Cardiac muscle cell (in vitro differentiated cells and primary cell): ENCODE measurements at places on chromosomes 4 and X. TPM values are rescaled to one million over a fixed set of nuclear protein-coding genes. Genes with fewer than 3 reads are reported as not detected.
A peak's percentile ranks its signal among the peaks of the same experiment; 100 is the strongest.

GRCh38 chrX:13808865-13809264, 8.0 kb downstream of the GPM6B start:
- H3K4me1 ChIP-seq, result no peaks in the 10 kb centered on the region
- DNase-seq, result no peak
- H3K4me3 ChIP-seq, result no peak overlapping the region
- no peak overlapping the region for H3K27ac ChIP-seq
- H3K36me3 ChIP-seq, result no peaks in the 10 kb centered on the region

DNA sequence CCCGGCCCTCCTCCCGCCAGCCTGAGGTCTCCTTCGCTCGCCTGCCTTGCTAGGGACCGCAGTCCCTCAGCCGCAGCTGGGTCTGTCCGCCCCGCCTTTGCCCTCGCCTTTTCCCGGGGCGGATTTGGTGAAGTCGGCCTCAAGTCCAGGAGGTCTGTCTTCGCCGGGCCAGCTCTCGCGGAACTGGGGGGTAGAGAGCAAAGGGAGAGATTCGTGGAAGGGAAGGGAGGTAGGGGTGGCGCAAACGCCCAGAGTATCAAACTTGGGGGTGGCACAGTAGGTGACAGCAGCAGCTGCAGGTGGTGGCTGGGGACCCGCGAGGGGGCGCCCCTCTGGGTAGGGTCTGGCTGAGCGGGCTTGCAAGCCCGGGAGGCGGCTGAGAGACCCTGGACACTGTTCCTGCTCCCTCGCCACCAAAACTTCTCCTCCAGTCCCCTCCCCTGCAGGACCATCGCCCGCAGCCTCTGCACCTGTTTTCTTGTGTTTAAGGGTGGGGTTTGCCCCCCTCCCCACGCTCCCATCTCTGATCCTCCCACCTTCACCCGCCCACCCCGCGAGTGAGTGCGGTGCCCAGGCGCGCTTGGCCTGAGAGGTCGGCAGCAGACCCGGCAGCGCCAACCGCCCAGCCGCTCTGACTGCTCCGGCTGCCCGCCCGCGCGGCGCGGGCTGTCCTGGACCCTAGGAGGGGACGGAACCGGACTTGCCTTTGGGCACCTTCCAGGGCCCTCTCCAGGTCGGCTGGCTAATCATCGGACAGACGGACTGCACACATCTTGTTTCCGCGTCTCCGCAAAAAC, at the start of gene NPY2R:
Gene NPY2R (plus strand): TSS at position 379 of the 797 bp plus-strand sequence. CDS start 5,304 bp downstream, outside the sequence.
- no peak within 1 kb of the TSS for H3K27ac ChIP-seq
- H3K4me3 ChIP-seq, result peak within 1 kb of the TSS; percentile 40
- no peak for DNase-seq

DNA sequence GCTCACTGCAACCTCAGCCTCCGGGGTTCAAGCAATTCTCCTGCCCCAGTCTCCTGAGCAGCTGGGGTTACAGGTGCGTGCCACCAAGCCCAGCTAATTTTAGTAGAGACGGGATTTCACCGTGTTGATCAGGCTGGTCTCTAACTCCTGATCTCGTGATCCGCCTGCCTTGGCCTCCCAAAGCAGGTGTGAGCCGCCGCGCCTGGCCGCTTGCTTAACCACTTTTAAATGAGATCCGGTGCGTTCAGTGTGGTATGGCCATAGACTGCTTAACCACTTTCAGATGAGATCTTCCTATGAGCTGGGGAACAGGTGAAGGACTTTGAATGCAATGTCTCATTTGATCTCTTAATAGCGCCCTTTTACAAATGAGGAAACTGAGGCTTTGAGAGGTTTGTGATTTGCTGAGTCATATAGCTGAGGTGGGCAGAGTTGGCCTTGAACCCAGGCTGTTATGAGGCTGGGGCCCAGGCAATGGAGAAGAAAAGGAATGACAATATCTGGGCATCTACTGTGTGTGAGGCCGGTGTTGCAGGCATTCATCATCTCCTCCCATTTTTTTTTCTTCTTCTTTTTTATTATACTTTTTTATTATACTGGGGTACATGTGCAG, 41.9 kb upstream of the NSG1 start:
- H3K4me3 ChIP-seq, result no peak overlapping the region
- H3K36me3 ChIP-seq, result no peaks in the 10 kb centered on the region
- no peak for DNase-seq
- H3K4me1 ChIP-seq, result peaks cover under 1% of the 10 kb centered on the region
- no peaks in the 10 kb centered on the region for H3K27me3 ChIP-seq

GRCh38 chr4:54513204-54513603, 144.6 kb upstream of the KIT start:
- no peaks in the 10 kb centered on the region for H3K27me3 ChIP-seq
- H3K4me3 ChIP-seq, result no peak overlapping the region
- no peaks in the 10 kb centered on the region for H3K36me3 ChIP-seq
- peaks cover 18% of the 10 kb centered on the region for H3K4me1 ChIP-seq

DNA sequence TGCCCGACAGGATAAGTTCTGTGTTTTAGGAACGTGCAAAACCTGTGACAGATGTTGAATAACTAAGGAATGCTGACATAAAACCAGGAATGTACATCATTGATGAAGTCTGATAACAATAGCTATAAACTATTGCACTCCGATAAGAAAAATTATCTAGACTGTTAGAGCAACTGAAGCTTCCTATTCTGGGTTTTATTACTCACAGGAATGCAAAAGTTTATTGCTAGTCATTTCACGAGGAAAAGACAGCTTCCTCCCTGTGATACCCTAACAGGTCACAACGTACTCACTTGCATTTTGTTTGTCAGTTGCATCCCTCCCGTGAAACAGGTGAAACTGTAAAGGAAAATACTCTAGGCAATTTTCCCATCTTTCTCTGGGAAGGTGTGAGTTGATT, 65.9 kb downstream of the CLDN22 start:
- H3K4me1 ChIP-seq, result no peaks in the 10 kb centered on the region
- no peak for DNase-seq
- H3K27ac ChIP-seq, result no peak overlapping the region
- H3K4me3 ChIP-seq, result no peak overlapping the region
- H3K27me3 ChIP-seq, result no peaks in the 10 kb centered on the region
- H3K36me3 ChIP-seq, result no peaks in the 10 kb centered on the region

GRCh38 chr4:39698424-39699009, 581 bp downstream of the UBE2K start:
- H3K27me3 ChIP-seq, result no peaks in the 10 kb centered on the region
- H3K4me1 ChIP-seq, result peaks cover 24% of the 10 kb centered on the region
- no peaks in the 10 kb centered on the region for H3K36me3 ChIP-seq
- peak overlapping the region; percentile 93 for H3K27ac ChIP-seq

GRCh38 chr4:174318829-174319764, 35.4 kb downstream of the CEP44 start:
- H3K36me3 ChIP-seq, result peaks cover 4% of the 10 kb centered on the region
- H3K4me3 ChIP-seq, result no peak overlapping the region
- H3K27ac ChIP-seq, result no peak overlapping the region

- no peaks in the 10 kb centered on the region for H3K4me1 ChIP-seq
- no peaks in the 10 kb centered on the region for H3K27me3 ChIP-seq
- DNase-seq, result peak; percentile 2
- no peaks in the 10 kb centered on the region for H3K36me3 ChIP-seq
- no peak overlapping the region for H3K27ac ChIP-seq
Measured at GRCh38 chr4:20172070-20172760, 79.5 kb upstream of the SLIT2 start.

- no peak for DNase-seq
- H3K27me3 ChIP-seq, result no peaks in the 10 kb centered on the region
Measured at GRCh38 chr4:113209652-113210320, 160.3 kb downstream of the ANK2 start.

DNA sequence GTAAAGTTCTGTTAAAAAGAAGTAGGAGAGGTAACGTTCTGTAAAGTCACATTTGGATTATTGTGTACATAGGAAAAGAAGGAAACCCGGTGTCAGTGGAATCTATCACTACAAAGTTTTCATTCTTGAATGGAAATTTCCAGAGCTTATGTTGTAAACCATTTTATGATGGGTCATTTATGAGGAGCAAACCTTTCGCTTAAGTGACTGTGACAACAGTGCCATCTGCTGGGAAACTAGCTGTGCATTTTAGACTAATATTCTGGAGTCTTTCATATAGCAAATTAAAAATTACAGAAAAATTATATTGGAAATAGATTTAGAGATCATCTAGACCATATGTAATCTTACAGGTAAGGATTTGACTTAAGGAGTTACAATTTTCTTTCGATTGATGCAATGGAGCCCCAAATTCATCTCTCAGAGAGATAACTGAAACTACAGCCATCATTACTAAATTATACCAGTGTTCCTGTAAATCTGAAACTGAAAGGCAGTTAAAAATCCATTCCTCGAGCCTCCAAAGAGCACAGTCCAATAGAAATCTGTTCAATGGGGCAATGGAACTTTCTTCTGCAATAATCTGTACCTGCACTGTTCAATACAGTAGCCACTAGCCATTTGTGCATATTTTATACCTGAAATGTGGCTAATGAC, 26.9 kb downstream of the ASB9 start:
- no peaks in the 10 kb centered on the region for H3K4me1 ChIP-seq
- no peak overlapping the region for H3K4me3 ChIP-seq
- peak; percentile 68 for DNase-seq

GRCh38 chr4:1211891-1212545, 36.9 kb downstream of the CTBP1 start:
- no peak overlapping the region for H3K27ac ChIP-seq
- H3K4me3 ChIP-seq, result no peak overlapping the region
- no peak for DNase-seq
- peaks cover 32% of the 10 kb centered on the region for H3K36me3 ChIP-seq

DNA sequence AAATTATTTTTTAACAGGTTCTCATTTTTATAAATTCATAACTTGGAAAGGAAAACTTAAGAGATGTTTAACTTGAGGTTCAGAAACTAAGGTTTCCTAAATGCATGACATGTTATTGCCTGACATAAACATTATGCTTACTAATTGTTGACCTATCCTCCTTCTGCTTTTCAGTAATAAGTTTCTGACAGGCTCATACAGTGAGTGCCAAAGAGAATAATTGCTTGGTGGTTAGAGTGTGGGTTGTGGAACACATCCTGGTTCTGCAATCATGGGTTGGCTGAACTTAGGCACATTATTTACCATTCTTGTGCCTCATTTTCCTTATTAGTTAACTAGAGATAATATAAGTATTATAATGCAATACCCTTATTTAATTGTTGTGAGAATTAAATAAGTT, 56.5 kb downstream of the BMPR1B start:
- no peaks in the 10 kb centered on the region for H3K36me3 ChIP-seq
- H3K27me3 ChIP-seq, result peaks cover 72% of the 10 kb centered on the region
- DNase-seq, result no peak
- no peak overlapping the region for H3K4me3 ChIP-seq

DNA sequence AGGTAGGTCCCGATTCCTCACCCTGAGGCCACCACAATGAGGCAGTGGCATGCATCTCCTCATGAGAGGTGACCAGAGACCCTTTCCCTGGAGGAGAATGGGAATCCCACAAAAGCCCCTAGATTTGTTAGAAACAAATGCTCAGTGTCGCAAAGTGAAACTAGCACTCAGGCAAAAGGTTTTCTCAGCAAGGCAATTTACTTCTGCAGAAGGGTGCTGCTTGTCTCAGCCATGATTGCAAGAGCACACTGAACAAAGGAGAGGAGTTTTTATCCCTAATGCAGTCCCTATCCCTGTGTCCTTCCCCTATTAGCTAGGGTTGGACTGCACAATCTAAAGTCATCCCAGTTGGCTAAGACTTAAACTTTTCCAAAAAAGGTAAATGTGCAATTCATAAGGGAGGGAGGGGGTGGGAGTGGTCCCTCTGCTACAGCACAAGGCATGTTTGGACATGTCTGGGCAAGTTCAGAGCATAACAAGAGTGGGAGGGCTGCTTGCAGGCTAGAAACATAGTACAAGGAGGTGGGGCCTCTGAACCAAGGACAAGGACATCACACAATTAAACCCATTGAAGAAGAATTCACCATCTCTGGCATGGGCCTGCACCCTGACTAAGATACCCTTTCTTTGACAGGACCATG, 185.3 kb downstream of the CCNG2 start:
- no peaks in the 10 kb centered on the region for H3K4me1 ChIP-seq
- H3K4me3 ChIP-seq, result no peak overlapping the region
- H3K36me3 ChIP-seq, result no peaks in the 10 kb centered on the region
- no peak for DNase-seq
- H3K27ac ChIP-seq, result no peak overlapping the region

DNA sequence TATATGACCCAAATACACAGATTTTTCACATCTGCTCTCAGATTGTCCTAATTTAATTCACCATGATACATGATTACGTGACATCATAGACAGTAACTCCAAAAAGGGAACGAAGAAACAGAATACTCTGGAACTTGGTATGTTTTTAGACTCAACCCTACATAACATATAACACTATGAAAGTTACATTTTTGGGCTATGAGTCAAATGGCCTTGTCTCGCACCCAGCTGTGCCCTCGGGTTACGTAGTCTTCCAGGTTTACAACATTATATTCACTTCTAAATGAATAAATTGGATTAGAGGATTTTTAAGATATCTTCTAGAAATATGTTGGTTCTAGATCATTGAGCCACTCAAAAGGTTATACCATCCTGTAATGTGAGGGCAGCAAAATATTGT, 2089.6 kb upstream of the TENM3 start:
- no peak for DNase-seq
- H3K36me3 ChIP-seq, result no peaks in the 10 kb centered on the region

GRCh38 chrX:17792826-17793225, 55.5 kb downstream of the SCML1 start:
- H3K36me3 ChIP-seq, result no peaks in the 10 kb centered on the region
- DNase-seq, result no peak

- H3K36me3 ChIP-seq, result no peaks in the 10 kb centered on the region
- H3K27me3 ChIP-seq, result no peaks in the 10 kb centered on the region
- no peaks in the 10 kb centered on the region for H3K4me1 ChIP-seq
Measured at GRCh38 chr4:65777270-65777669, 107.0 kb upstream of the EPHA5 start.

- H3K27ac ChIP-seq, result no peak overlapping the region
- H3K4me3 ChIP-seq, result no peak overlapping the region
- DNase-seq, result peak; percentile 46
- H3K36me3 ChIP-seq, result peaks cover 18% of the 10 kb centered on the region
Measured at GRCh38 chr4:119233750-119234149, 21.2 kb downstream of the USP53 start.

DUSP9 gene
- polyA plus RNA-seq, result 6.8 and 8.7 TPM in 2 replicates

IL13RA2 gene
- polyA plus RNA-seq, result not detected in 2 replicates

INTS6L gene
- polyA plus RNA-seq, result 21.2 and 34.4 TPM in 2 replicates

DDIT4L gene
- 3.9 and 4.6 TPM in 2 replicates for polyA plus RNA-seq

CYTL1 gene
- 0.46 and 1.8 TPM in 2 replicates for polyA plus RNA-seq

CITED1 gene
- 1.0 TPM in 1 of 2 replicates, not detected in the other for polyA plus RNA-seq

CFAP47 gene
- polyA plus RNA-seq, result 0.04 TPM in 1 of 2 replicates, not detected in the other

S100G gene
- polyA plus RNA-seq, result not detected in 2 replicates

CLDN34 gene
- polyA plus RNA-seq, result not detected in 2 replicates

MAOB gene
- polyA plus RNA-seq, result 2.6 and 6.3 TPM in 2 replicates

ANK2 gene
- 48.2 and 49.4 TPM in 2 replicates for polyA plus RNA-seq

CXCL10 gene
- not detected in 2 replicates for polyA plus RNA-seq

SORCS2 gene
- 0.92 and 4.4 TPM in 2 replicates for polyA plus RNA-seq
